ENCODE measurements at places on chromosomes 3 and 15. TPM values are rescaled to one million over a fixed set of nuclear protein-coding genes. Genes with fewer than 3 reads are reported as not detected.

- no peak for DNase-seq
Measured at GRCh38 chr15:40463886-40464545, 6.8 kb upstream of the CHST14 start.

- no peak for DNase-seq
Measured at GRCh38 chr3:129161860-129162271, 1.0 kb upstream of the ISY1 start.

DNA sequence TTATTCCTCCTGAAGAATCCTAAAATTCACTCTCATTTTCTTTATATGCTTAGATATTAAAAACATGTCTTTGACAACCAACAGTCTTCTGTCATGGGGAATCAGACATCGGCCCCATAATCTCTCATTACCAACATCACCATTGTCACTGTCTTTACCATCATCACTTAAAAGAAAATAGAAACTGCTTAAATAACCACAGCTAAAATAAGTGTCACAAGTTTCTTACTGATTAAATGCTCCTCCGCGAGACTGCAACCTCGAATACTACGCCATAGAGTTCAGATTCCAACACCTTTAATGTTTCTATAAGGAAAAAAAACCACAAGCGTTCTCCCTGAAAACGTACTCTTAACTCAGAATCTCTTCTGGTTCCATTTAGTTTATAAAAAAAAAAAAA lies 977.5 kb upstream of the CFAP20DC start:
- DNase-seq: no peak

DNA sequence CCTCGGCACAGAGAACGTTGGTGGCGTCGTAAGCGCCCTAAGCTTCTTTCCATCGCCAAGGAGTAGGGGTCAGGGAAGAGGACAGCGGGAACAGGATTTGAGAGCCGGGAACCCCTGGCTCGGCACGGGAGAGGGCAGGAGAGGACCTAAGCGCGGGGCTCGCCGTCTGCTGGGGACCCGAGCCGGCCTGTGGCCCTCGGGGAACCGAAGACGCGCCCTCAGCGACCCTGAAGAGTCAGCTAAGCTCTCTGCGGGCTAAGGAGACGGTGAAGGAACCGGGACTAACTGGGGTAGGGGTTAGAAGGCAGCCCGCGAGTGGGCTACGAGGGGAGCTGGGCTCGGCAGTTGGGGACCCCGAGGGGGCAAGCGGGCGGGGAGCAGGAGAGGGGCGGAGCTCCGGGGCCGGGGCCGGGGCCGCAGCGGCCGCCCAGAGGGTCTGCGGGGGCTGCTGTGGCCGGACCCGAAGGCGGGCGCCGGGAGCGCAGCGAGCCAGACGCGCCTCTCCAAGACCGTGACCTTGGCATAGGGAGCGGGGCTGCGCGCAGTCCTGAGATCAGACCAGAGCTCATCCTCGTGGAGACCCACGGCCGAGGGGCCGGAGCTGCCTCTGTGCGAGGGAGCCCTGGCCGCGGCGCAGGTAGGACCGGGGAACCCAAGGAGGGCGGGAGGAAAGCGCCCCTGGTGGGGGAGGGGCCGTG lies 574 bp downstream of the CASR start:
- no peak for DNase-seq

DNA sequence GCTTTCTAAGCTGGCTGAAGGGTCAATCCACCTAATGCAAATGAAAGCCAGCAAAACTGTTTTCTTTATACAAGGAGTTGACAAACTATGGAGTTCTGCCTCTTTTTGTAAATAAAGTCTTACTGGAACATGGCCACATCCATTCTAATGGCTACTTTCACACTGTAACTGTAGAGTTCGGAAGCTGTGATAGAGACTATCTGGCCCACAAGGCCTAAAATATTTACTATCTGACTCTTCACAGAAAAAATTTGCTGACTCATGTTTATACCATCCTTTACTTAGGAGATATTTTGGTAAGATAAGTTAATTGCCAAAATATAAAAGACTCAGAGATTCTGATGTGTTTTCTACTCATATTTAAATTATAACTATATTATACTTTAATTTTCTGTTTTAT lies 93.7 kb upstream of the GK5 start:
- peak; percentile 64 for DNase-seq

GRCh38 chr3:124767264-124767663 lies 37.0 kb downstream of the UMPS start:
- DNase-seq: no peak

DNA sequence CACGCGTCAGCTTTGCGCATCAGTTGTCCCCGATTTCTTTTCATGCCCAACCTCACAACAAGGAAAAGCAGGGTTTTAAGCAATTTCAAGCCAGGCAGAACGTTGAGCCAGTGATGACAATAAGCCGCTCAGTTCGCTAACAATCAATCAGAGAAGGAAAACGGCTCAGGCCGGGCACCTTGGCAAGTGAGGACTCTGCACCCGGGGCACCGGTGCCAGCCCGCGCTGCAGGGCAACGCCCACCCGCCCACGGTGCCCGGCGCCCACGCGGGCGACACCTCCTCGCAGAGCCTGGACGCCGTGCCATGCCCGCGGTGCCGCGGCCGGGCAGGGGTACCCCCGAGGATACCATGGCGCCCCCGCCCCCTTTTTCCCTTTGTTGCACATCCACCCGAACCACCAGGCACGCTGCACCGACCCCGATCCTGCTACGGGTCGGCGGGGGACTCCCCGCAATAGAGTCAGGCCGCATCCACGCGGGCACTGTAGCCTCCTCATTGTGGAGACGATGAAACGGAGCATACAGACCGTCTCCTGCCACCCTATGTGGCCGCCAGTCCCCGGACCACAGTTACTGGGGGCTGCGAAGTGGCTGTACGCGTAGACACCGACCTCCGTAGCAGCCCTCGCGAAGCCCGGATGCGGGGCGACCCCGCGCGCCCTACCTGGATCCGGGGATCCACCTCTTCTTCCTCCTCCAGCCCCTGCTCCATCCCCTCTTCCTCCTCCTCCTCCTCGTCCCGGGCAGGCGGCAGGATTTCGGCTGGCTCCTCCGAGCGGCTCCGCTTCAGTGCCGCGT lies 581 bp downstream of the SH3BP5 start:
- DNase-seq: peak; percentile 51

- peak; percentile 42 for DNase-seq
Measured at GRCh38 chr3:143170676-143171075, 51.1 kb downstream of the CHST2 start.

DNA sequence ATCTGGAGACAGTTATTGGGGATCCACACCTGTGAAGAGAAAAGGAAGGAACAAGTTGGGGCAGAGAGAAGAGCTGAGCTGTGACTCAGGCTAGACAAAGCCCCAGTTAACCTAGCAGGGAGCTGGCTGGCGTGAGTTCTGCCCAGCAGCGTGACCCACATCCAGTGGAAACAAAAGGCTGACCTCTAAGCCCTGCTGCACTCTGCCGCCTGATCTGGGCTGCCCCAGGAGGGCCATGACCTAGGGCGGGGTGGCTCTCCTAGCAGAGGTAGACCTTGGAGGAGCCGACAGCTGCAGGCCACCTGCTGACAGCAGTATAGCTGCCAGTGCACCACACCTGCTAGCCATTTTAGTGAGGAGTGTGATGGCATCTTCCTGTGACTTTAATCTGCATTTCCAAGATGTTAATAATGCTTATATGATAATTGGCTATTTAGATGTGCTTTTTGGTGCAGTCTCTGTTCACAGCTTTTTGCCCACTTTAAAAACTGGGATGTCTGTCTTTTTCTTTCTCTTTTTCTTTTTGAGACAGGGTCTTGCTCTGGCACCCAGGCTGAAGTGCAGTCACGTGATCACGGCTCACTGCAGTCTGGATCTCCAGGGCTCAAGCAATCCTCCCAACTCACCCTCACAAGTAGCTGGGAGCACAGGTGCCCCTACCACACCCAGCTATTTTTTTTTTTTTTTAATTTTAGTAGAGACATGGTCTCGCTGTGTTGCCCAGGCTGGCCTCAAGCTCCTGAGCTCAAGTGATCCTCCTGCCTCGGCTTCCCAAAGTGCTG lies 78.1 kb downstream of the LSM3 start:
- DNase-seq: no peak

DNA sequence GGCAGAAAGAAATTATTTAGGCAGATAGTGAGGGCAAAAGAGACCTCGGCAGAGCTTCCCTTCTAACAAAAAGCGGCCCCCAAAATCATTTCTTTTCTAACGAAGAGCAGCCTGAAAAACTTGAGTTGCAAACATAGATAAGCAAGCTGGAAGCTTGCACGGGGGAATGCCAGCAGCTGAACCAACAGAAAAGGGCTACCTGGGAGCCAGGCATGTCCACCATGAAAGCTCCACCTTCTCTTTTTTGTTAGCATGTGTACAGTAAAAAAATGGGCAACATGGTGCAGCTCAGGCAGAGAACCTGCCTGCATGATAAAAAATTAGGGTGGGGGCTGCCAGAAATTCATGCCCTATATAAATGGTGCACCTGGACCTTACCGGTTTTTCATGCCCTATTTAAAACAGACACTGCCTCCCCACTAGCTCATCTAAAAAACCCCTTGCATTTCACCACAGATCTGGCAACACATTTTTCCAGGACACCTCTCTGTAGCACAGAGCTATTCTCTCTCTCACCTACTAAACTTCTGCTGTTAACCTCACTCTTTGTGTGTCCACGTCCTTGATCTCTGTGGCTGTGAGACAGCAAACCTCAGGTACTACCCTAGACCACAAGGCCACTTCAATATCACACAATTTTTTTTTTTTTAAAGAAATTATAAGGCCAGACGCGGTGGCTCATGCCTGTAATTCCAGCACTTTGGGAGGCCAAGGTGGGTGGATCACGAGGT lies 18.7 kb downstream of the SLC33A1 start:
- DNase-seq: no peak

- no peak for DNase-seq
Measured at GRCh38 chr15:57302640-57303257, 73.6 kb upstream of the CGNL1 start.

DNA sequence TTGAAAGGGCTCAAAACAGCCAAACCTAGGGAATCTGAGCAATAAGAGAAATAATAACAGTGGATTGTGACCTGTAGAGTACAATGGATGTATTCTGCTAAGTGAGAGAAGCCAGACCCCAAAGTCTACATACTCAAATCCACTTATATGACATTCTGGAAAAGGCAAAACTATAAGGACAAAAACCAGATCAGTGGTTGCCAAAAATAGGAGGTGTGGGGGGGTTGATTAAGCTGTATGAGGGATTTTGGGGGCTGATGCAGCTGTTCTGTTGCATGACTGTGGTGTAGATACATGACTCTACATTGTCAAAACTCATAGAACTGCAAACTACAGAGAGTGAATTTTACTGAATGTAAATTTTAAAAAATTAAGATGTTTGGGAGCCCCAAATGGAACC lies 20.1 kb upstream of the CGNL1 start:
- DNase-seq: no peak

- no peak for DNase-seq
Measured at GRCh38 chr15:22903961-22904534, 65.6 kb downstream of the NIPA2 start.

DNA sequence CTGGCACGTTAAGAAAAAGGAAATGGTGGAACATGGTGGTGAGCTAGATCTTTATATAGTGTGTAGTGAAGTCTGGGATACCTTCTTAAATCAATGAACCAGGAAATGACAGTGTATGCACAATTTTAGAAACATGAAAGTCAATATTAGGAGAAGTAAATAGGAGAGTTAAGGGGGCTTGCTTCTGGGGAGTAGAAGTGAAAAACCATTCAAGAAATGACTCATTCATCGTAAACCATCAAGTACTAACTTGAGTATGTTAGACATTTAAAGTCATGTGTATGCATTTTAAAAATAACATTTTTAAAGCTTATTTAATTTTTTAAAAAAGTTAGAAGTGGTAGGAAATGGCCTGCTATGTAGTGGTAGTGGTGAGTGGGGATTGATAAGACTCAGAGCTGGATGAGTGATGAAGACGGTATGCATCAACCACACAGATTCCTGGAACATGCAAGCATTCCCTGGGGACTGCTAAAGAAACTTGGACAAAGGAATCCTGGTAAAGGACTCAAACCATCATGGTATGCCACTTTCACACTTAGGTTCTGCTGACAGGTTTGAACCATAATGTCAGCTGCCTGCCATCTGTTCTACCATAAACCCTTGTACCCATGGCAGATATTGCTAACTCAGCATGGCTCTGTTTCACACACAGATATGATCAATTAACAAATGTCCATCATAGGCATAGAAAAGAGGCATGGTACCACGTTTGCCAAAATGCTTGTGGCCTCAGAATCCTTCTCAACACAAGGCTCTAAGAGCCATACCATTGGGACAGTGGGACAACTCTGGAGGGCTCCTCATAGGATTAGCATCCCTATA lies 28.9 kb upstream of the MITF start:
- no peak for DNase-seq

- peak; percentile 15 for DNase-seq
Measured at GRCh38 chr15:34726406-34727100, 28.2 kb downstream of the GJD2 start.

DNA sequence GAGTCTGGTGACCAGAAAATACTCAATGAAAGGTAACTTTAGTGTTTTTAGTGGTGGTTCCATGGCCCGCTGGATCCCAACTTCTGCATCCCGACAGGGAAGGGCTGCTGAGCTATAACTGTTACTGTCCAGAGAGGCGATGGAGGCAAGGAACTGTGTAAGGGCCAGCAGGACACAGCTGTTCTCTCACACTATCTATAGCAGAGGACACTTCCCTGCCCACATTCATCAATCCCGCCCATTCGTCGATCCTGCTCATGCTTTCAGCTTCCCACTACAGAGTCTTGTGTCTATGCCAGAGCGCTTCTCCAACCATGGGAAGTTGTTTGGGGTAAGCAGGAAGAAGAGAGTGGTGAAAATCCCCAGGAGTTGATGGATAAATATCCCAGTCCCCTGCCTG lies 8.4 kb downstream of the COLQ start:
- DNase-seq: no peak

GRCh38 chr3:26535151-26535550 lies 87.4 kb upstream of the LRRC3B start:
- no peak for DNase-seq

GRCh38 chr3:15815696-15816095 lies 17.9 kb upstream of the ANKRD28 start:
- peak; percentile 93 for DNase-seq

The CORO2B gene
- total RNA-seq: 8.1 TPM

The CRYGS gene
- 1.3 TPM for total RNA-seq

The DTWD1 gene
- total RNA-seq: 12.5 TPM

The MEIS2 gene
- 84.0 TPM for total RNA-seq

The CTXN2 gene
- total RNA-seq: not detected

The TRIM59 gene
- total RNA-seq: 47.8 TPM

The THRB gene
- 8.7 TPM for total RNA-seq

The DUOX2 gene
- total RNA-seq: not detected

The ALPK3 gene
- 0.18 TPM for total RNA-seq

Measured in fibroblast of the aortic adventitia (primary cell).